ENCODE measurements at places on chromosomes 16 and 17. TPM values are rescaled to one million over a fixed set of nuclear protein-coding genes. Genes with fewer than 3 reads are reported as not detected.

The MAF gene
- 51.4 TPM for polyA plus RNA-seq

The RHBDL3 gene
- 1.7 TPM for polyA plus RNA-seq

The CA7 gene
- polyA plus RNA-seq: not detected

The TRPV2 gene
- 4.6 TPM for polyA plus RNA-seq

The ELMO3 gene
- 1.1 TPM for polyA plus RNA-seq

The ST6GALNAC2 gene
- polyA plus RNA-seq: 2.3 TPM

The NACA2 gene
- polyA plus RNA-seq: 1.3 TPM

The SYNGR3 gene
- polyA plus RNA-seq: 2.1 TPM

The KRT32 gene
- not detected for polyA plus RNA-seq

The TBC1D3D gene
- polyA plus RNA-seq: 1.4 TPM

The TBC1D28 gene
- 0.36 TPM for polyA plus RNA-seq

The KRT20 gene
- not detected for polyA plus RNA-seq

The OTOA gene
- 0.19 TPM for polyA plus RNA-seq

The NEUROD2 gene
- polyA plus RNA-seq: 0.05 TPM

The HES7 gene
- 0.21 TPM for polyA plus RNA-seq

The TLCD2 gene
- polyA plus RNA-seq: 5.5 TPM

The TPPP3 gene
- polyA plus RNA-seq: 384 TPM

The LAT gene
- polyA plus RNA-seq: 2.2 TPM

The CACNB1 gene
- 259 TPM for polyA plus RNA-seq

The KRT24 gene
- polyA plus RNA-seq: not detected

The SF3B3 gene
- polyA plus RNA-seq: 208 TPM

The FZD2 gene
- polyA plus RNA-seq: 13.9 TPM

All from hindlimb muscle (tissue), 1 donor.